ENCODE measurements at places on chromosomes 3 and 15.
A peak's percentile ranks its signal among the peaks of the same experiment; 100 is the strongest.

- peak; percentile 37 for DNase-seq
These were observed 600.0 kb downstream of the ROBO1 start for GRCh38 chr3:79167651-79168416.

DNA sequence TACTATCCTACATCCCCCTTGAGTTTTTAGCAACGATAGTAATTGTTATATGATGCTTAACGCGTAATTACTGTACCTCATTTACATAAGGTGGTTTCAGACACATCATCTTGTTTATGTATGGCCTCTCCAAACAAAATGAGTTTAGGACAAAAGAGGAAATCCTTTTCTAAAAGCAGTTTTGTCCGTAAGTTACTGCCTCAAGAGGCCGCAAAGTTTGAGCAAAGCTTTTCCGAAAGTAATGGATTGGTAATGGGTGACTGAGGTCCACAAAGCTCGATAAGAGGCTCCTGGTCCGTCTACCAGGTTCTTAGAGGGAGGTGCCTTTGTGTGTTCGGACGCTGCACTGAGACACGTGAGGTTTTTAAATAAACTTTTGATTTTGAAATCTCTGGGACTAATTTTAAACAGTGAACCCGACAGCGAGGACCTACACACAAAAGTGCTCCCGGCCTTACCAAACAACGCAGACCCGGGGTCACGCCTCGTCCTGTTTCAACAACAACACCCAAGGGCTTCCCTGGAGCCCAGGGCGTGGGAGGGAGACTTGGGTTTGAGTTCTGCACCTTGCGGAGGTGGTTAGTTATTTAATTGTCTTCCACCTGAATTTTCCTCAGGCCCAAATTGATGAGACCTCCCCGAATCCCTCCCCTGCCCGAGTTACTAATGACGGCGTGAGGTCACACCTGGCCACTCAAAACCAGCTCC is 456 bp upstream of the C15orf61 start:
- DNase-seq = no peak

DNA sequence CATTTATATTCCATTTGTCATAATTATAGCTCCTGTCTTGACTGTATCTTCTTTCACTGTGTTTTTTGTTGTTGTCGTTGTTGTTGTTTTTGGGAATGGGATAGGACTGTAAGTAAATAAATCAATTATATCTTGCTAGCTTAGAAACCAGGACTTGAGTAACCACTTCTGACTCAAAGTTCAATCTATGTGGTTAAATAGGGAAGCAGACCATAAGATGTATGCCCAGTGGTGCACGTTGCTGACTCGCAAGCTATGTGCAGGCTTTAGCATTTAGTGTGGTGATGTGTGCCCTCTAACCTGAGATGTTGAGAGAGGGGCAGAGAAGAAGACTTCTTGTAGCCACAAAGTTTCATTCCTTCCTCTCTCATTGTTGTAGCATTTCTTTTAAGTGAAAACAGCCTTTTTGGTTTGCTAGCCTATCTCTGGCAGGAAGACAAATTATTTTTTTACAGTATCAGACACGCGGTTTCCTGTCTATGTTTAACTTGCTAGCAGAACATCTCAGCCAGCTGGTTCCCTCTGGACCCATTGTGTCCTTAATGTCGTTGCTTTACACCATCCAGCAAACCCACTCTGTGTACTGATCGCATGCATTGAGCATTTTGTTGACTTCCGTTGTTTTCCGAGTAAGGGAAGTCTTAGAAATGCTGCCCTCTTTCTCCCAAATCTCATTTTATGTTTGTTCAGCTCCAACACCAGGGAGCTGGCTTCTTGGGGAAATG is 52.1 kb downstream of the TGFBR2 start:
- peak; percentile 53 for DNase-seq

GRCh38 chr15:56608140-56608778 is 125.0 kb downstream of the ZNF280D start:
- no peak for DNase-seq

- DNase-seq = no peak
These were observed 279.7 kb downstream of the PYDC2 start for GRCh38 chr3:191740712-191741111.

- no peak for DNase-seq
These were observed 13.9 kb upstream of the CPNE9 start for GRCh38 chr3:9689757-9690156.

- DNase-seq = no peak
These were observed 19.8 kb upstream of the CNTN4 start for GRCh38 chr3:2078821-2079220.

- peak; percentile 40 for DNase-seq
These were observed 549.2 kb upstream of the TBL1XR1 start for GRCh38 chr3:177746337-177746933.

DNA sequence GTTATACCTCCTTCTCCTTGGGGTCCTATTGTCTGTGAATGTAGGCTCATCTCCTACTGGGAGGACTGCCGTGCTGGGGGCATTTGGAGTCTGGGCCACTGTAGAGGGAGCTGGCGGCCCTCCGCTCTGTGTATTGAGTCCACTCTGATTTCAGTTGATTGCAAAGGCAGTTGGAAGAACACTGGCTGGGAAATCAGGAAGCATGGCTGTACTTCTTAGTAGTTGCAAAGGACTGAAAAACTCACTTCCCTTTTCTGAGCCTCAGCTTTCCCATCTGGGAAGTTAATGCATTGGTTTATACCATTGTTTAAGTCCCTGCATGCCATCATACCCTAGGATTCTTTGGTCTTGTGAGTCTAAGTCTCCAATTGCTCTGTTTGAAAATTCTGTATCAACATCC is 46.7 kb downstream of the TMED3 start:
- DNase-seq = no peak

GRCh38 chr3:72582211-72582878 is 265.9 kb downstream of the SHQ1 start:
- no peak for DNase-seq

DNA sequence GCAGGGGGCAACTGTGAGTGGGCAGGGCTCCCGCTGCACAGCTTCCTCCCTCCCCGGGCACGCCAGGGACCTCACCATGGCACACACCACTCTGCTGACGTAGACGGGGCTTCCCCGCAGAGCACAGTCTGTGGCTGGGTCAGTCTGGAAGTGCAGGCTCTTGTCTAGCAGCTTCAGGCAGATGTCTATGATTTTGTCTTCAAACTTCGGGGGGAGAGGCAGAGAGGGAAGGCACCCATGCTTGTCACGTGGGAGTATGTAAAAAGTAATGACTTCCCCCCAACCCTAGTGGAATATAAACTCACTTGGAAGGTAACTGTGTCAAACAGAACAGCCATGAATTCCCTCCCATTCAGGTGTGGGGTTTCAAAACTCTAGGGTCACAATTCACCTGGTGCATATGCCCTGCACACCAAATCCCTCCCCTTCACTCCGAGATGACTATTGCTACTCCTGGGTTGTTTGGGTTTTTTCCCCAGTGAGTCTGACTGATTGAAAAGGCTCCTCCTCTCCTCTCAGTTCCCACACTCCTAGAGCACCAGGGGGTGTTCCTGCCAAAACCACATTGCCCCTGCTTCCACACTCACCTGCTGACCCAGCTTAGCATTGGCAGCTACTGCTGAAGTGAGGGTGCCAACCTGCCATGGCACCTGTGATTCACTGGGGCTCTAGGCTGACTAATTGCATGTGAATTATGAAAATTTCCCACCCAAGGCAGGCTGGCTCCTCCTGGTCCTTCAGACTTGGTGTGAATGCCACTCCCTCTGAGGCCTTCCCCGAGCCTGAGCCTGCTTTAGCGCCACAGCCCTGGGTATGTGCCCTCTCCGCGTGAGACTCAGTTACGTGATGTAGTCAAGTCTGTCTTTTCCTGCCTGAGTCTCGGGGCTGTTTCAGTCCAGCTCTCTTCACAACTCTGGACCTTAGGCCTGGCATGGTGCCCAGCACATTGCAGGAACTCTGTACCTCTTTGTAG is 13.0 kb downstream of the TGM5 start:
- no peak for DNase-seq

GRCh38 chr15:37137221-37137620 is 36.9 kb upstream of the MEIS2 start:
- no peak for DNase-seq

Data from femur (tissue), 1 donor.